BJ (cell line): ENCODE measurements at places on chromosomes 2 and 18.

DNA sequence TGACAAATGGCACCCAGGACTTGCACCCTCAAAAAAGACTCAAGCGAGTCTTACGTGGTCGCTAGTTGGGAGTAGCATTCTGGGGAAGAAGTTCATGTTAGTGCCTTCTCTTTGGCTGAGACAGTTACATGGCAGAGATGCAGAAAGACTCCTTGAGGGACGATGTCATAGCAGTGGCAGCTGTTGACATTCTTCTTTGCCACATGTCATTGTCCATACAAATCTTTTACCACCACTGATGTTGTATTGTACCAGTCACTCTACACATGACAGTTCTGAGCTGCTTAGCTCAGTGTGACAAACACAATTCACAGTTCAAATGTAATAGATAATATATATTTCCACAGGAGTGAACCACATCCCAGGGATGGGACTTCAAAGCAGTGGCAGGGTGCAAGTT, 197.1 kb downstream of the TCF4 start:
- DNase-seq: no peak

DNA sequence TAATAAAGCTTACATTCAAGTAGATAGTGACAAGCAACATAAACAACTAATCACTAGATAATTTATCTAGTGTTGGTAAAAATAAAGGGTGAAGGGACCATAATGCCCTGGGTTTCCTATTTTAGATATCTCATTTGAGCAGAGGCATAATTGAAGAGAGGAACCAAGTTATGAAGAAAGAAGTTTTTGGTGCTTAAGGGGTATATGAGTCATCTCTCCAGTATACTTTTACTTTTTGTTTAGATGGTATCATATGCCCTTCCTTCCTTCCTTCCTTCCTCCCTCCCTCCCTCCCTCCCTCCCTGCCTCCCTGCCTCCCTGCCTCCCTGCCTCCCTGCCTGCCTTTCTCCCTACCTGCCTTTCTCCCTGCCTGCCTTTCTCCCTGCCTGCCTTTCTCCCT, 1053.5 kb upstream of the CELF4 start:
- no peak for DNase-seq

DNA sequence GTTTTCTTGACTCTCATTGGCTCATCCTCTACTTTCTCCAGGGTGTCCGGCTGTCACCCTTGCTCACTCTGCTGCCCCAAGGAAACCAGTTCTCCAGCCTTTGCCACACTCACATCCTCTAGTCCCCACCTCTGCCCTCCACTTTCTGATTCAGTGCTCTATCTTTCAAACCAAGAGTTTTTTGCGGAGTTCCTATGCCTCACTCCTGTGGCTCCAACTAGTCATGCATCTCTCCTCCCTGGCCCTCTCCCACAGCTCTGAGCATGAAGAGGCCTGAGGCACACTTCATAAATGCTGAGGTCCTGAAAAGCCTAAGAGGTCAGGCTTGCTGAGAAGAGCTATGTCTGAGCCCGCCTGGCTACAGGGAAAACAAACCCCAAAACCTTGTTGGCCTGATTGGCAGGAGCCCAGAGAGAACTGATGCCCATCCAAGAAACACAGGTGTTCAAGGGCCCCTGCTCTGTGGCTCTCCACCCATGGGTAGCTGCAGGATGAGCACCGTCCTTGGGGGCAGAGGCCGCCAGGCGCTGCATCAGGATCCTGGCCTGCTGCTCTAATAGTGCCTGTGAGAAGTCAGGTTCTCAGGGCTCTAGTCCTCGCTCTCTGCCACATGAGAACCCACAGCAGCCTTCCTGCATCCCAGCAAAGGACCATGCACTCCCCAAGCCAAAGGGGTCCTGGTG, 42.1 kb downstream of the HS1BP3 start:
- DNase-seq: no peak

DNA sequence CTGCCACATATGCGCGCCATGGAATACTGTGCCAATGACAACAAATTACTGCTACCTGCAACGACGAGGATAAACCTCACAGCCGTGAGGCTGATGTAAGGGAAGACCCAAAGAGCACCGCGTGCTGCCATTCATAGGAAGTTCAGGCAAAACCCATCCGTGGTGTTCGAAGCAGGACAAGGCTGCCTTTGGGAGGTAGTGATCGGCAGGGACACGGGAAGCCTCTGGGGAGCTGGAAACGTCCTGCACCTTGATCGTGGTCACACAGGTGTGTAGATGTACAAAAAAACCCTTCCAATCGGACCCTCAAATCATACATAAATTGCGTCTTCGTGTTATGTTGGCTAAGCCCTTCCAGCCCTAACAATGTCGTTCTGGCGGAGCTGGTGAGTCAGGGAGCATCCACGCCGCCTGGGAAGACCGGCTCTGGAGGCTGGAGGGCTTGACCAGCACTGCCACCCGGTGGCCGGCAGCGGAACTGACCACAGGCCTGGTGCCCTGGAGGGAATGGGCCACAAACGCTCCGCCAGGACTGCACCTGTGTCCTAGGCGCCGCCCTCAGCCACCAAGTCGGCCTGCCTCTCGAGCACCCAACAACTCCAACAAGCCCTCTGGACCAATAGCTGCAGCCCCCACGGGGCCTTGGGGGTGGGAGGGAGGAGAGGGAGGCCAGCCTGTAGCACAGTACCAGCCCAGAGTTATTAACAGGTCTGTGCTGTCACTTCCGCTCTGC, 4.1 kb upstream of the NEURL3 start:
- peak; percentile 16 for DNase-seq

- no peak for DNase-seq
These were observed 154.1 kb upstream of the ZNF804A start for GRCh38 chr2:184444217-184444616.

DNA sequence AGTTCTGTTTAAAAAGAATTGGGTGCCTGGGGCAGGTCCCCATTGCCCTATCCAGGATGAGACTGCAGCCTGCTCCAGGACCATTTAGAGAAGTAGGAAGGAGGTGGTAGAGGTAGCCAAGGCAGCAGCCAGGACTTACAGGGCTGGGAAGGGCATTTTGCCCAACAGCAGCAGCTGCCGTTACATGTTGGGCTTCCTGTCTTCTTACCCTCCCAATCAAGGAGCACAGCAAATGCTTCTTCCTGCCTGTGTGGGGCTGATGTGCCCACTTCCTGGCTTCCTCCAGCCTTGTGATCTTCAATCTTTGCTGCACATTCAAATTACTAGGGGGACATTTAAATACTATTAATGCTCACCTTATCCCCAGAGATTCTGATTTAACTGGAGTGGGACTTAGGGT, 112.0 kb downstream of the QPCT start:
- no peak for DNase-seq

DNA sequence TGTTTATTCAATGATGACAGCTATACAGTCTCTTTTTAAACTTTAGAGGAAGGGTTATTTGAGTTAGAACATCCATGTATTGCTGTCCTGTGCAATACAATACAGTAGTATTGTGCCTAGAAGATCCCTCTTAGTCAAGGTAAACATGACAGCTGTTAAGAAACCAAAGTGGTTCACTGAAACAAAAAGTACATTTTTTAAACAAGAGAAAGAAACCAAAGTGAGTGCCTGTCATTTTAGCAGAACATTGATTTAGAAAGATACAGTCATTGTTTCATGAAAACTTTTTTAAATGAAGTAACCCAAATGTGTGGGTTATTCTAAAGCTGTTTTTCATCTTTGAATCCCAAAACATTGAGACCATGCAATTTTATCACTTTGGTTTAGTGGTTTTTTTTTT, 15.5 kb downstream of the ITPRID2 start:
- DNase-seq: no peak

DNA sequence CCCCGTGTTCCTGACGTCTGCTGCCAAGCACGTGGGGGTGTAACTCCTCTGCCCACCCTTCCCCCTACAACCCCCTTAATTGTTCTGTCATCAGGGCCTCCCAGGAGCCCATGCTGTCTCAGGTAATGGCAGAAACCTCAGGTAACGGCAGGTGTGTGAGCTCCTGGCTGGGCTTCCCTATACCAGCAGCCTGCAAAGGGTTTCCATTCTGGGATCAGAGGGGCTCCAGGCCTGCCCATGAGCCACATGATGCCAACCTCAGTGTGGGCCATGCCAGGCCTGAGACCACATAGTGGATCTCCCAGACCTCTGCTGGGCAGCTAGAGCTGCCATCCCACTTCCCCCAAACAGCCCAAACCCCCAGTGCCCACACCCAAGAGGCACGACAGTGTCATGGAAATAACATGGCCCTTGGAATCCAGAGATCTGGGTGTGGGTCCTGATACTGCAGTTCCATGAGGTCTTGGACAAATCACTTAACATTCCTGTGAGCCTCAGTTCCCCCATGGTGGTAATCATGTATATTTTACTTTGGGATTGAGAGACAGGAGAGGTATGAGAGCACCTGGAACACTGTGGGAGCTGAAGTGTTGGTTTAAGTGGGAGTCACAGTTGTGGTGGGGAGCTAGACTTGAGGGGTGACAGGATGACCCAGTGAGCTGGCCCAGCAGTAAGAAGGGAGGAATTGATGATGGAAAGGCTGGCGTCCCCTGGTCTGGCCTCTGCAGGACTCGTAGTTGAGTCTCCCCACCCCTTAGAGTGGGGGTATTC, 59.6 kb downstream of the ATOH8 start:
- no peak for DNase-seq

- DNase-seq: no peak
These were observed 252.1 kb upstream of the SLC14A2 start for GRCh38 chr18:45363196-45363595.
